ENCODE measurements at places on chromosomes 4 and X. TPM values are rescaled to one million over a fixed set of nuclear protein-coding genes. Genes with fewer than 3 reads are reported as not detected.

C4orf46 gene
- total RNA-seq: 4.4 TPM

ETDB gene
- total RNA-seq: not detected

TEC gene
- 2.7 TPM for total RNA-seq

COMMD8 gene
- 9.7 TPM for total RNA-seq

SLC10A6 gene
- 1.0 TPM for total RNA-seq

TRAM1L1 gene
- total RNA-seq: 8.4 TPM

RRH gene
- total RNA-seq: 2.0 TPM

HSD17B13 gene
- total RNA-seq: 0.73 TPM

RNF150 gene
- 16.8 TPM for total RNA-seq
